Activated T-cell treated with anti-CD3 and anti-CD28 coated beads, Interleukin-2, amount 50 U/mL, for 72 hours (primary cell): ENCODE measurements at places on chromosomes 1 and 21. TPM values are rescaled to one million over a fixed set of nuclear protein-coding genes. Genes with fewer than 3 reads are reported as not detected.
A peak's percentile ranks its signal among the peaks of the same experiment; 100 is the strongest.

DNA sequence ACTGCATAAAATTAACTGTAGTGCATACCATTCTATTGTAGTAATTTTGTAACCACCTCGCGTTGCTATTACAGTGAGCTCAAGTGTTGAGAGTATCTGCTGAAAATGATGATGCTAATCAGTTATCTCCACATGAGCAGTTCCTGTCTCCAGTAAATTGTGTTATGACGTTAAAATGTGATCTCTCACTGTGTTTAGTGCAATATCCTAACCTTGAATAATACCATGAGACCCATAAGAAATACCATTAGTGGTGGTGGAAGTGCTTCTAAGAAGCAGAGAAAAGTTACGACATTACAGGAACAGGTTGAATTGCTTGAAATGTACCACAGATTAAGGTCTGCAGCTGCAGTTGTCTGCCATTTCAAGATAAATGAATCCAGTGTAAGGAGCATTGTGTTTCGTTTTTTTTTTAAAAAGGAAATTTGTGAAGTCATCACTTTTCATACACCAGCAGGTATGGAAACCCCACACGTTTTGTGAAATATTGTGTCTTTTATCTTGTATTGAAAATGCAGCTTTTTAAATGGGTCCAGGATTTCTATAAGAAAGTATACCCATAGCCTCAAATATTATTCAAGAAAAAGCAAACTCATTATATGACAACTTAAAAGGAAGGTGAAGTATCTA is 72.5 kb downstream of the ANGPTL1 start:
- no peaks in the 10 kb centered on the region for H3K4me1 ChIP-seq
- no peaks in the 10 kb centered on the region for H3K27me3 ChIP-seq
- no peak overlapping the region for H3K27ac ChIP-seq
- no peak overlapping the region for H3K4me3 ChIP-seq
- no peaks in the 10 kb centered on the region for H3K36me3 ChIP-seq
- DNase-seq: no peak

DNA sequence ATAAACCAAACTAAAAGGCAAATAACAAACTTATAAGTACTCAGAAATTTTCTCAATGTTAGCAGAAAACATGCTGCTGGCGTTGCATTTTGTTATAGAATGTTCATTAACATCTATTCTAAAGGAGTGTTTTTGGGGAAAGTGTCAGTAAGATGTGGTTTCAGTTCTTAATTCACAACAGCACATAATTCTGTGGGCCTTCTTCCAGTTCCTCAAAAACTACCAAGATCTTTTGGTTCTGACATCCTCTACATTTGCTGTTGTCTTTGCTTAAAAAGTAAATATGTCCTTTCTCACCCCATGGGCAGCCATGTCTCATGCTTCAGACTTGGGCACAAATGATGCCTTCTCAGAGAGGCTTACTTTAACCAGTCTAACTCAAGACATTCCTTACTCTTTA is 152.5 kb downstream of the CDC7 start:
- peaks cover 2% of the 10 kb centered on the region for H3K36me3 ChIP-seq
- H3K27me3 ChIP-seq: no peaks in the 10 kb centered on the region
- no peak overlapping the region for H3K4me3 ChIP-seq
- no peak for DNase-seq

DNA sequence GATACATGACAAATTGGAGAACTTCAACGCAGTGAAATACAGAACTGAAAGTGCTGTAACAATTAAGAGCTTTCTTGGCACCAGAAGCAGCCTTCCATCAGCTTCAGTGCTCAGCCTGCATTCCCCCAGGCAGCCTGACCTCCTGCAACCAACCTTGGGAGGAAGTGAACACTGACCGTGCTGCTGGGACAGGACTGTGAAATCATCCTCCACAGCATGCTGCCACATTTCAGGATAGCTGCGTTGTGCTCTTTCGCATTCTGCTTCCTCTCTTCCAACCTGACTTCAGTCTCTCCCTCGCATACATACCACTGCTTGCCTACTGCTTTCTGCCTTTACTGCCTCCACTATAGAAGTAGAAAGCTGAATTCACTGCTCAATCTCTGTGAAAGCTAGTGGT is 388.6 kb downstream of the RWDD3 start:
- H3K4me1 ChIP-seq: no peaks in the 10 kb centered on the region
- no peak for DNase-seq
- peaks cover 1% of the 10 kb centered on the region for H3K36me3 ChIP-seq
- H3K4me3 ChIP-seq: no peak overlapping the region
- H3K27me3 ChIP-seq: no peaks in the 10 kb centered on the region

GRCh38 chr1:10060311-10061100 is 27.7 kb downstream of the UBE4B start:
- H3K36me3 ChIP-seq: no peaks in the 10 kb centered on the region
- peaks cover 21% of the 10 kb centered on the region for H3K4me1 ChIP-seq
- H3K27ac ChIP-seq: no peak overlapping the region
- DNase-seq: no peak
- H3K4me3 ChIP-seq: no peak overlapping the region
- no peaks in the 10 kb centered on the region for H3K27me3 ChIP-seq

GRCh38 chr1:66278260-66279021 is 255.5 kb upstream of the SGIP1 start:
- H3K4me1 ChIP-seq: peaks cover 91% of the 10 kb centered on the region
- no peaks in the 10 kb centered on the region for H3K36me3 ChIP-seq
- H3K4me3 ChIP-seq: peak overlapping the region; percentile 60
- peak overlapping the region; percentile 26 for H3K27ac ChIP-seq

DNA sequence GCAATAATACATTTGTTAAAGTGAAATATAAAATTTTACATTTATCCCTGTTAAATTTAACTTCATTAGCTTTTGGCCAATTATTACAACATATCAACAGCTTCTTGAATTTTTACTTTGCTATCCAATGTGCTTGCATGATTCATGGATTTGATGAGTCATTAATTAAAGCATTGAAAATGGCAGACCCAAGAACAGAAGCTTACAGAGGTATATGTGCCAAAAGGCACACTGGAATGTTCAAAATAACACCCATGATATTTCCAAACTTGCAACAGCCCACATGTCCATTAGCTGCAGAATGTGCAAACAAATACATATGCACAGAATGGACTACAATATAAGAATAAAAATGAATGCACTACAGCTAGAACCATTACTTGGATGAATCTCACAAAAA is 76.4 kb upstream of the MAN1A2 start:
- no peaks in the 10 kb centered on the region for H3K4me1 ChIP-seq
- H3K36me3 ChIP-seq: no peaks in the 10 kb centered on the region
- DNase-seq: no peak
- H3K27ac ChIP-seq: no peak overlapping the region
- no peaks in the 10 kb centered on the region for H3K27me3 ChIP-seq

- H3K4me3 ChIP-seq: peak within 1 kb of the TSS; percentile 79
- H3K27me3 ChIP-seq: peaks cover 49% of the 10 kb centered on the region
- no peaks in the 10 kb centered on the region for H3K36me3 ChIP-seq
- peaks cover 25% of the 10 kb centered on the region for H3K4me1 ChIP-seq
These were observed at the start of gene KCNA2 for GRCh38 chr1:110605901-110606656. Gene KCNA2, minus strand, starts transcription at chr1:110606358. Its CDS starts 1,576 bp downstream, at chr1:110604782.

- H3K27ac ChIP-seq: no peak overlapping the region
- peaks cover 60% of the 10 kb centered on the region for H3K27me3 ChIP-seq
- H3K4me3 ChIP-seq: peak overlapping the region; percentile 83
- H3K4me1 ChIP-seq: peaks cover 73% of the 10 kb centered on the region
- peaks cover 8% of the 10 kb centered on the region for H3K36me3 ChIP-seq
These were observed 448 bp downstream of the G0S2 start for GRCh38 chr1:209675565-209676154.

DNA sequence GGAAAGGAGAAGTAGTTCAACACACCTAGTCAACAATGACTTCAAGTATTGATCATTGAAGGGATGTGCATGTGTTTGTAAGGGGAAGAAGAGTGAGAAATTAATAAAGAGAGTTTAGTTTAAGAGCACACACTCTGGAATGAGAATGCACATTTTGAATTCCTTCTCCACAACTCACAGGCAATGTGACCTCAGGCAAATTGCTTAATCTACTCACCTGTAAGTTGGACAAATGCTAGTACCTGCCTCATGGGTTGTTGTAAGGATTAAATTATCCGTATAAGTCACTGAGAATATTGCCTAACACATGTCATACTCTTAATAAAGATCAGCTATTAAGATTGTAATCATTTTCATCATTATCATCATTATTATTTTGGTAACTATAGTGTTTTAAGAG is 204.0 kb upstream of the NFIA start:
- no peak overlapping the region for H3K27ac ChIP-seq
- DNase-seq: no peak
- no peak overlapping the region for H3K4me3 ChIP-seq
- H3K36me3 ChIP-seq: no peaks in the 10 kb centered on the region
- H3K27me3 ChIP-seq: peaks cover 8% of the 10 kb centered on the region

DNA sequence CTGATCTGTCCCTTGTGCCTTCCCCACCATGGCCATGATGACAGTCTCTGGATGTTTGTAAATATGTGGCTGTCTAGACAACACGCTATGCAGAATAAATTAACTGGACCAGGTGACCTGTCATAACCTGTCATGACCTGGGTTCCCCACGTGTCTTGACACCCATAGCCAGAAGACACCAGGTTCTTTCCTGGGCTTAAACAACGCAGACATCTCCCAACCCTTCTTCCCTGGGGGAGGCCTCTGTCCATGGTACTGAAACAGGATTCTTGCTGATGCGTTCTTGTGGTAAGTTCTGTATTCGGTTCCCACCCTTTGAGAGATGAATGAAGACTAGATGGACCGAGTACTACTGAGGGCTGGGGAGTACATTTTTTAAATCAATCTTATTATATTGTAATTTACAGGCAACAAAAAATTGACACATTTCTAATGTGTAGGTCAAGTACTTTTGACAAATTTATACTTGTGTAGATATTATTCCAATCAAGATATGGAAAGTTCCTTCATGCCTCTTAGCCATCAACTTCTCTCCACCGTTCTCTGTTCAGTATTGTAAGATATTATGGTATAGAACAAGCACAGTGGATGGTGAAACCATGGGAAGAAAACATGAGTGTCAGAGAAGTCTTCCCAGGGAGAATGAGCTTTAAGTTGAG is 738.8 kb downstream of the PTPRU start:
- no peak overlapping the region for H3K4me3 ChIP-seq
- H3K36me3 ChIP-seq: no peaks in the 10 kb centered on the region
- H3K27me3 ChIP-seq: peaks cover 19% of the 10 kb centered on the region
- H3K4me1 ChIP-seq: peaks cover 17% of the 10 kb centered on the region

DNA sequence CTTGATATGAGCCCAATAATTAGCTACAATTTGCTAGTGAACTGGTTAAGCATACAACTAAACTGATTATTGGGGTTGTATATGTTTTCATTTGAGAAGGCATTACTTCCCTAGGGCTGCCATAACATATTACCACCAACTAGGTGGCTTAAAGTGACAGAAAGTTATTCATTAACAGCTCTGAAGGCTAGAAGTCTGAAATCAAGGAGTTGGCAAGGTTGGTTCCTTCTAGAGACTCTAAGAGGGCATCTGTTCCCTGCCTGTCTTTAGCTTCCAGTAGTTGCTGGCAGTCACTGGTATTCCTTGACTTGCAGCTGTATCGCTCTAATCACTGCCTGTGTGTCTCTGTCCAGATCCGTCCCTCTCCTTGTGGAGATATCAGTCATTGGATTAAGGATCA is 86.3 kb downstream of the LHX9 start:
- peaks cover 7% of the 10 kb centered on the region for H3K27me3 ChIP-seq
- H3K36me3 ChIP-seq: no peaks in the 10 kb centered on the region
- H3K4me1 ChIP-seq: no peaks in the 10 kb centered on the region
- no peak for DNase-seq
- no peak overlapping the region for H3K27ac ChIP-seq

- H3K4me1 ChIP-seq: peaks cover 6% of the 10 kb centered on the region
- H3K27ac ChIP-seq: peak overlapping the region; percentile 8
- peak; percentile 60 for DNase-seq
- H3K4me3 ChIP-seq: peak overlapping the region; percentile 69
These were observed 5.9 kb downstream of the BLACAT1 start for GRCh38 chr1:205449750-205450443.

F5 gene
- 81.5 TPM for total RNA-seq

OR2T33 gene
- not detected for total RNA-seq

FCGR1A gene
- not detected for total RNA-seq

SRGAP2C gene
- 23.5 TPM for total RNA-seq

ADAR gene
- total RNA-seq: 257 TPM
